ENCODE measurements at places on chromosomes 5 and 9.

DNA sequence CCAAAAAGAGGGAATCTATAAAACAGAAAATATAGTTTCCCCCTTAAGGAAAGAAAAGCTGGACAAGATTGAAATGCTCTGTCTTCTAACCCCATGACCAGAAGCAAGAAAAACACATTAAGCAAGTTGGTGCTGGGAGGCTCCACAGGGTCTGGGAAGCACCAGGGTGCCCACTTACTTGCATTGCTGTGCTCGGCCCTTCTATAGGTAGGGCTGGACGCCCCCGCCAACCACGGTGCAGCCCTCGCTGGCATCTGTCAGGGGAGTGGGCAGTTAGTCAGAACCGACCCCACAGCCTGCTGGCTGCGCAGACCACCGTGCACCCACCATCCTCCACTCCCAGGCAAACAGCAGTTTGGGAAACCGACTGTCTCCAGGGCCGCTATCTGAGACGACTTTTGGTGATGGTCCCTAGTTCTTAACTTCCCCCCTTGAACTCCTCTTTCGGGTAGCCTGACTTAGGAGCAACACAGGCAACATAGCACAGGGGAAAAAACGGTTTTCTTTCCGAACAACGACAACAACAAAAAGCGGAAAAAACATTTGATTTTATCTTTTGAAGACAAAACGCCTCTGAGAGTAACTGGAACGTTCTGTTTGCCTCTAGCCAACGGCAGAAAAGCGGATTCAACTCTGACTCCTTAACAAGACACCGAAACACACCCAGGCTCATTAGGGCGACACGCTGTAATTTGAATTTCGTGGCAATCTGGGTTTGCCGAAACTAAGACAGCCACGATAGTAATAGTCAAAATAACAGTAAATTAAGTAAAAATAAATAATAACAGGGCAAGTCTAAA lies 3.9 kb downstream of the IRX2 start:
- no peak for DNase-seq

DNA sequence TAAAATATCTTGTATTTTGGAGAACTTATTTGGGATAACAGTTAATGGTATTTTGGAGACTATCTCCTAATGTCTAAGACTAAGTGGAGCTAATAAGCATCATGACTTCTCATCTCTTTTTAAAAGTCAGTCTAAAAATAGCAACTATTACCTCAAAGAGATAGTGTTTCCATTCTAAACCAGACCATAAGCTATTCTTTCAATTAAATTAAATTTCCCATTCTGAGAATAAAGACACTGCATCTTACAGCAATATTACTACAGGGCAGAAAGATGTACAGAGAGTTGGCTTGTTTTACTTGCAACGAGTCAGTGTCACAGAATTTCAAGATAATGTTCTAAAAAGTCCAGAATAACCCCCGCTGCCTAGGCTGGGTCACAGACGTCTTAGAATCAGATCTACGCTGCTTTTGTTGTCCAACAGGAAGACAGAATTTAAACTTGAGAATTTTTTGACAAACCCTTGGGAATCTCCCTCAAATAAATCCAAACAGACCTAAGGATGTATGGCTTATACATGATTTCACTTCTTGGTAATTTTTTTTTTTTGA lies 98.9 kb downstream of the USP20 start:
- no peak for DNase-seq

- no peak for DNase-seq
Observed at GRCh38 chr9:122875523-122875922, 29.6 kb downstream of the RC3H2 start.

DNA sequence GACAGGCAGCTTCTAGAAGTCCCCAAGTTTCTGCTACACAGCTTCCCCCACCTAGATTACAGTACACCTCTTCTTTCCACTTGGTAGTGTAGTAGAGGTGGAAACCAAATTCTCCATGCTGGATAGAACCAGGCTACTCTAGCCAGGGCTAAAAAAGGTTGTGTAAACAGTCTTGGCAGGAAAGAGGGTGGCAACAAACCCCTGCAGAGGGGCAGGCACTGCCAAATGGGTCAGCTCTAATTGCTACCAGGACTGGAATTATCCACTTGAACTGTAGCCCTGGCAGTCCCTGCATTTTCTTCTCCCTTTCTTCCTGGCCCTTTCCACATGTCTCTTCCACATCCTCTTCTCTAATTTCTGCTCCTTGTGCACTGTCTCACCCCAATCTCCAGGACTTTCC lies 24.8 kb downstream of the RANBP3L start:
- no peak for DNase-seq

DNA sequence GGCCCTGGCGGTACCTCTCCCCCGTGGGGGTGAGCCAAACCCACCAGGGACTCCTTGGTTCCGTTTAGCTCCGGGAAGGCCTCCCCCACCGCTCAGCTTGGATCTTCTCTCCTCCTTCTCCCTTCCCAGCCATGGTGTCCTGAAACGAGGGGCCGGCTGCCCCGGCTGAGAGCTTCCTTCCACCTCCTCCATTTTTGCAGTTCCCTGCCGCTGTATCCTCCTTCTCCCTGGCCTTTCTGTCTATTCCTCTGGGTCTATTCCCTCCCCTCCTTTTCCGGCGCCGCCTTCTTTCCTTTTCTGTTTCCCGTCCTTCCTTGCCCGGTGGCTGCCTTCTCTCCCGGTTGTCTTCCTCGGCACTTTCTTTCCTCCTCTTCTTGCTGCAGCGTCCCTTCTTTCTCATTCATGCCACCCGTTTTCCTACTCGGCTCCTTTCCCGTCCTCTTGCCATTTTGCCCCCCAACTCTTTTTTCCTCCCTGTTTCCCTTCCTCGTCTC lies 110.4 kb downstream of the LIFR start:
- DNase-seq: no peak

DNA sequence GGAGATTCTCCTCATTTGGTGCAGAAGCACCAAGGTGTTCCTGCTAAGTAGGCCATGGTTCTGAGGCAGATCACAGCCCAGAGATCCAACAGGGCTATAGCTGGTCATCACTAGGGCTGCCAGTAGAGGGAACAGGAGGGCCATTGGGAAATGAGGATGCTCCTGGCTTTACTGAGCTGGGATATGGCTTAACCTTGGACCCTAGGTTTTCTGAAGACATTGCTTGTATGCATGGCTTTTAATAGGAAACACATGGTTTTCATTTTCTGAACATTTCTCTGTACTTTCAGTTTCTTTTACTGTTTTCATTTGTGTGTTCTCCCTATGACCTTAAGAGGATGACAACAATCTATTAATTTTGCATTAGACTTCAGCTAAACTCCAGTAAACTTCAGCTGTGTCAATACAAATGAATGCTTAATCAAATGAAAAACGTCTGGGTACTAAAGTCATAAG lies at the start of gene IFNW1:
Gene IFNW1, minus strand, starts transcription at position 406 of the 456 bp plus-strand sequence. Its CDS starts 262 bp downstream, at position 144.
- DNase-seq: no peak

GRCh38 chr5:116876240-116876840 lies 301.7 kb upstream of the SEMA6A start:
- no peak for DNase-seq

DNA sequence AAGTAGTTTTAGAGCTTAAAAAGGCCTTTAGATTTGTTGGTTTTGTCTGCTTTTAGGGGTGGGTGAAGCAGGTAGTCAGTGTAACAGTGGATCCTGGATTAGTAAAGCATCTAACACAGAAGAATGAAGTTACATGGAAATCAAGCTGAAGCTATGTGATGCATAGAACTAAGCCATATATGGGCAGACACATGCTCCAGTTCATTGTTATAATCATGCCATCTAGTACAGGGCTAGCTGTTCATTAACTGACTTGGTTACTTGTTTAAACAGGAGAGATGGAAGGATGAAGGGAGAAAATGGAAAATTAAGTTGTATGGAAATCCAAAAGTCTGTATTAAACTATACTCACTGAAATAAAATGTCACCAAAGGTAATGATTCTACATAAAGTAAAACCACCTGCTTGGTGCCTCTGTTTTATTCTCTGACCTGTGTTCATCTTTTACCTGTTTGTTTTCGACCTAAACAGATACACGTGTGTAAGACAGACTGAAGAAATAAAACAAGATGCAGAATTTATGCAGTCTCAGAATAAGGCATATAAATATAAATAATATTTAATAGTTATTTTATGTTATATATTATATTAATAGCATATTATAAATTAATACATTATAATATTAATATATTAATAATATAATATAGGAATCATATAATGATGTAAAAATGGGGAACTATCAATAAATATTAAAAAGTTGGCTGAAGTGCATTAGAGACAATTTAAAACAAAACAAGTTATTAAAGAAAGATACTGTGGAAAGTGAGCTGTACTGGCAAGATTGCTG lies 33.9 kb downstream of the MRPS30 start:
- no peak for DNase-seq

Data from D341Med (cell line).